ENCODE measurements at places on chromosomes 2 and 18.

GRCh38 chr2:156436497-156437085 lies 412 bp downstream of the GPD2 start:
- no peak for DNase-seq

DNA sequence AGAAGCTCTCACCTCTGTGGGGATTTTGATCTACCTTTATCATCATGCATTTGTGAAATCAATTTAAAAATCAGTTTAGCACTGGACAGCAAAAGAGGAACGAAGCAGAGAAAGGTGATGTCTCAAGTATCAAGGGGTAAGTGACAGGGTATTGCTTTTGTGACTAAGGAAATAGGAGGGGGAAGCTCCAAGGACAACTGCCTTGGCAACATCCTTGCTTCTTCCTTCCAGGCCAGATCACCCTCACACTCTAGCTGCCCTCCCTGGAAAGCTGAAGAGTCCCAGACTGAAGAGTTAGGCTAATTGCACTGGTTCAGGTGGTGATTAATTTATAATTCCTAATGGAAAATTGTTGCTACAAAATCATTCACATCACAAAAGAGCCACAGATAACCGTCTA lies 859.1 kb upstream of the ACVR2A start:
- DNase-seq = no peak

DNA sequence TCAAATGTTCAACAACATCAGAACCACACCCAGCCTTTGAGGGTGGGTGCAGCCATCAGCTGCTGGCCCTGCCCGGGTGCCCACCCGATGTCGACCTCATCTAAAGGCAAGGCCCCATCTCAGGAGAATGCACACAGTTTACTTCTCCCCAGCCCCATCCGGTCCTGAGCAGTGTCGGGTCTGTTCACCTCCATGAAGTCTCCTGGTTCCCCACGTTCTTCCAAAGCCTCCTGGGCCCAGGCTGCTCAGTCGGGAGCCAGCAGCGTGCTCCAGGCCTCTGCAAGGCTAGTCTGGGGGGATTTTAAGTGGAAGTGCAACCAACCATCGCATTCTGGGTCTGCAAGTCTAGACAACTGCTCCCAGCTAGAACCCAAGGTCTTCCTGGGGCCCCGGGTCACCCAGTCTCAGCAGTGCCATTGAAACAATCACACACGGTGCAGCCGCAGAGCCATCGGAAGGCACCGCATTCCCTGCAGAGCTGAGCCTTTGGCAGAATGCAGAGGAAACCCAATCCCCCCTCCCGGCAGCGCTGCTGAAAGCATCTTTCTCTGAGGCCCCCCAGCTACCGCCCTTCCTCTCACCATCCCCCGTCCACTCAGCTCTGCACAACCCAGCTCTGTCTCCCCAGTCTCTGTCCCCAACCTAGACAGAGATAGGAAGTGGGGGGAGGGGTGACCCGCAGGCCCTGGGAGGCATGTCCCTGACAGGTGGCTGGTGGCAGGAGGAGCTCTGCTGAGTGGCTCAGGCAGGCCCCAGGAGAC lies 8.5 kb downstream of the ESPNL start:
- no peak for DNase-seq

DNA sequence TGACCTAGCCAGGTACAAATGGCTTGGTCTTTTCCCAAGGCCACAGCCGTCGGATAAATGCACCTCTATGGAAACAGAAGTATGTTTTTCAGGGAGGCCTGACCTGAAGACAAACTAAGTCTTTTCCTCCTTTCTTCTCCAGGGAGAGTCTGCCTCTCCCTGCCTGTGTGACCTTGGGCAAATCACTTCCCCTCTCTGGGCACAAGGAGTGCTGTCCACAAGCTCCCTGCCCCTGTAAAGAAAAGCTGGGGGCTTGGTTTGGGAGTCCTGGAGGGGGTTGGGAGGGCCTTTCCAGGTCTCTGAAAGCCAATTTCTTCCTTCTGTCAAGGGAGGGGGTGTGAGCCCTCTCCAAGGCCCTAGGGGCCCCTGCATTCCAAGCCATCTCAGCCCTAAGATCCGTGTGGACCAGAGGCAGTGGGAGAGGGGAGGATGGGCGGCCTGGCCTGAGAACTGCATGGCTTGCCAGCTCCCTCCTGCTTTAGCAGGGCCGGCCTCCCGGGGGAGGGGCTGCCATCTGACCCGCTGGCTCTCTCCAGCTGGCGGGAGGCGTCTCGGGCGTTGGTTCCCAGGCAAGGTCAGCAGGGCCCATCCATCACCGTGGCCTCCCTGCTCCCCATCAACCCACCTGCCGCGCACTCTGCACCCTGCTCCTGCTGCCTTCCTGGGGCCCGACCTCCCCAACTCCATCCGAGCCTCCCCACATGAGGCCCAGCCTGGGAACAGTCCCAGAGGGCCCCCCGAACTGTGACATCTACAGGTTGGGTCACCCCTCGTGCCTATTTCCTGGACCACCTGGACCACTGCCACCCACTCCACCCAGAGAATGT lies 61.4 kb downstream of the SMAD7 start:
- no peak for DNase-seq

GRCh38 chr2:133393895-133394294 lies 174.4 kb downstream of the NCKAP5 start:
- no peak for DNase-seq
